ENCODE measurements at places on chromosomes 1 and 21.

- no peak for DNase-seq
Observed at GRCh38 chr21:27382404-27382803, 415.5 kb upstream of the ADAMTS5 start.

DNA sequence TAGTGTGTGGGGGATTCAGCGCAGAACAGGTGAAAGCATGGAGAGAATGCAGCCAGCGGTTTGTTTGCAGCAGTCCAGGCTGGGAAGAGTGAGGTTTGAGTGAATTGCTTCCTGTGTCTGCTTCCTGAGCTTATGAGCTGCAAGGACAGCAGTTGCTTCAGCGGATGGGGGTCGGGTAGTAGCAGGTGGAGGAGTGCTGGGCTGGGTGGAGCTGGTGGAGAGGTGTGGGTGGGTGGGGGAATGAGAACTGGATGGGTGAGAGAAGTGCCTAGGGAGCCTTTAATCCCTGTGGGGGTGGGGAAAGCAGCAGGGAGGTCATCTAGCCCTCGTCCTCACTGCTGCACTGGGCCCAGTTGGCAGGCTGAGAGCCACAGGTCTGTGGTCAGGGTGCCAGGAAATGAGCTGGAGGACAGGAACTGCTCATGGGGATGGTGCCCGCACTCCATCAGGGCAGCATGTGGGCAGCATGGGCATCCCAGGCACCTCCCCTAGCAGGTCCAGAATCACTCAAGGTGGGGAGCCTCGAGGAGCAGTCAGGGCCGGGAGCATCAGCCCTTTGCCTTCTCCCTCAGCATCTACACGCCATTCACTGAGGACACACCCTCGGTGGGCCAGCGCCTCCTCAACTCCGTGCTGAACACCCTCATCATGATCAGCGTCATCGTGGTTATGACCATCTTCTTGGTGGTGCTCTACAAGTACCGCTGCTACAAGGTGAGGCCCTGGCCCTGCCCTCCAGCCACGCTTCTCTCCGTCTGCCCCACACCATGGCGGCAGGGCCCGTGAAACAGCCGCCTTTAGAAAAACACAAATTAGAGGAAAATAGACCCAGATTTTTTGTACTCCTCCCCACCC is 14.8 kb downstream of the PSEN2 start:
- no peak for DNase-seq

DNA sequence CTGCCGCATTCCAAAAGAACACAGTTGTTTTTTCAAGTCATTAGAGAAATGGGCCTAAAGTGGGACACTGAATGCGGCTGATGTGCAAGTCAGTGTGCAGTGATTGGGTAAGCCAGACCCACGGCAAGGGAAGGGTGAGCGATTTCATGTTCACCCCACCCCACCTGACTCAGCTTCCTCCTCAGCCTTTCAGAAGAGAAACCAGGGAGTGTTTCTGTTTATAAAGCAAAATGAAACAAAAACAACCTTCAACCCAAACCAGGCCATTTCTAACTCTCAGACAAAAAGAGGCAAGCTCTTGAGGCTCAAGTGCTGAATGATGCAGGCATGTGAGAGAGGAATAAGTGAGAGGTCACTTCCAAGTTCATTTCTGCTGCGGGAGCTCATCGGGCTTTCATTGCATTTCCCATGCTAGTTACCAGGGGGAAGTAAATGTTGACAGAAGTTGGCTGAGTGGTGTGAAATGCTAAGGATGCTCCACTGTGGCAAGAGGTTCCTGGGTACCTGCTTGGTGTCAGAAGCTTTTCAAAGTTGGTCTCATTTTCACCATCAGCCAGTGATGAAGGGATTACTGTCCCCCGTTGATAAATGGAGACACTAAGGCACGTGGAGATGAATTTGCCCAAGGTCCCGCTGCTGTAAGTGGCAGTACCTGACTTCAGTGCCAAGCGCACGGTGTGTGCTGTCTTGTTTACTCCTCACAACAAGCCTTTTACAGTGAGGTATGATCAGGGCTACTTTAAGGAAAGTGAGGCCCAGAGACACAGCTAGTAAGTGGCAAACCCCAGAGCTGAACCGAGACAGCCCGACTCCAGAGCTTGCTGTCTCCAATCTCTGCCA is 29.1 kb downstream of the STPG1 start:
- no peak for DNase-seq

DNA sequence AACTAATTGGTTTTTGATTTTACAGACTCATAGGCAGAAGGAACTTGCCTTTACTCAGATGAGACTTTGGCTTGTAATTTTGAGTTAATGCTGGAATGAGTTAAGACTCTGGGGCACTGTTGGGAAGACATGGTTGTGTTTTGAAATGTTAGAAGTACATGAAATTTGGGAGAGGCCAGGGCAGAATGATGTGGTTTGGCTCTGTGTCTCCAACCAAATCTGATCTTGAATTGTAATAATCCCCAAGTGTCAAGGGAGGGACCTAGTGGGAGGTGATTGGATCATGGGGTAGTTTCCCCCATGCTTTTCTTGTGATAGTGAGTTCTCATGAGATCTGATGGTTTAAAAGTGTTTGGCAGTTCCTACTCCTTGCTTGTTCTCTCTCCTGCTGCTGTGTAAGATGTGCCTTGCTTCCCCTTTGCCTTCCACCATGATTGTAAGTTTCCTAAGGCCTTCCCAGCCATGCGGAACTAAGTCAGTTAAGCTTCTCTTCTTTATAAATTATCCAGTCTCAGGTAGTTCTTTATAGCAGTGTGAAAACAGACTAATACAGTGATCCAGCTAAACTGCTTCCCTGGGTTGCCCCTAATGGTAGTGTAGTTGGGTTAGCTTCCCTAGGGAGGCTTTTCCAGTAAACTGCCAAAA is 10.2 kb downstream of the CPT2 start:
- no peak for DNase-seq

Measured in stimulated activated CD8-positive, alpha-beta memory T cell treated with anti-CD3 and anti-CD28 coated beads, Interleukin-15, amount 100 ng/mL, for 4 hours (primary cell).